GM23338 (cell line): ENCODE measurements at places on chromosomes 2 and 18. TPM values are rescaled to one million over a fixed set of nuclear protein-coding genes. Genes with fewer than 3 reads are reported as not detected.

The CRACDL gene
- 0.14 and 0.85 TPM in 2 replicates for total RNA-seq

DNA sequence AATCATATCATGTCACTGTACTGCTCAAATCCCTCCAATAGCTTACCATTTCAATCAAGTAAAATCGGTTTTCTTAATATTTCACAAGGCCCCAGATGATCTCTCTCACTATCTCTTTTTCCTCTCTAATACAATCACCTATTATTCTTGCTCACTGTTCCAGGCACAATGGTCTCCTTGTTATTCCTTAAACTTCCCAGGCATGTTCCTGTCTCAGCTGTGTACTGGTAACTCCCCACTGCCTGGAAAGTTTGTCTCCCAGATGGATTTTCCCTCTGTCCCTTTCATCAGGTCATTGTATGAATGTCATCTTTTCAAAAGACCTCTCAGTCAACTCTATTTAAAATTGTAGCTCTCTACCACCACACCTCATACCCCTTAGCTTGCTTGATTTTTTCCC is 30.7 kb upstream of the FANCL start:
- no peak overlapping the region for H3K27ac ChIP-seq
- no peaks in the 10 kb centered on the region for H3K4me1 ChIP-seq
- DNase-seq, result no peak
- no peak overlapping the region for H3K4me3 ChIP-seq
- H3K36me3 ChIP-seq, result no peaks in the 10 kb centered on the region

DNA sequence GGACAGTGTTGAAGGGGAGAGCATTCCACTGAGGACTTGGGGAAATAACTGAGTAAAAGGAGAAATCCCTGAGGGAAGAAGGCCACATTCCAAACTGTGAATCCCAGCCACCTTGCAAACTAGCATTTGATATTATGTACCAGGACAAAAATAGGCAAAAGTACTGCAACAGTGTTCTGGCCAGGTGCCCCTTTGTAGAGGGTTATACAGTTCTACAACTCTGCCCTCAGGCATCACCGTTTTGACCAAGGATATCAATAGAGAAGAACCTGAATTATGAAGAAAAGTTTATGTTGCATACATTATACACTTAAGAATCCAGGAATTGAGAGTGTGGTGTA is 20.6 kb upstream of the CAVIN2 start:
- H3K36me3 ChIP-seq, result no peaks in the 10 kb centered on the region
- no peak overlapping the region for H3K27ac ChIP-seq
- H3K4me1 ChIP-seq, result no peaks in the 10 kb centered on the region
- H3K4me3 ChIP-seq, result no peak overlapping the region
- no peaks in the 10 kb centered on the region for H3K27me3 ChIP-seq

DNA sequence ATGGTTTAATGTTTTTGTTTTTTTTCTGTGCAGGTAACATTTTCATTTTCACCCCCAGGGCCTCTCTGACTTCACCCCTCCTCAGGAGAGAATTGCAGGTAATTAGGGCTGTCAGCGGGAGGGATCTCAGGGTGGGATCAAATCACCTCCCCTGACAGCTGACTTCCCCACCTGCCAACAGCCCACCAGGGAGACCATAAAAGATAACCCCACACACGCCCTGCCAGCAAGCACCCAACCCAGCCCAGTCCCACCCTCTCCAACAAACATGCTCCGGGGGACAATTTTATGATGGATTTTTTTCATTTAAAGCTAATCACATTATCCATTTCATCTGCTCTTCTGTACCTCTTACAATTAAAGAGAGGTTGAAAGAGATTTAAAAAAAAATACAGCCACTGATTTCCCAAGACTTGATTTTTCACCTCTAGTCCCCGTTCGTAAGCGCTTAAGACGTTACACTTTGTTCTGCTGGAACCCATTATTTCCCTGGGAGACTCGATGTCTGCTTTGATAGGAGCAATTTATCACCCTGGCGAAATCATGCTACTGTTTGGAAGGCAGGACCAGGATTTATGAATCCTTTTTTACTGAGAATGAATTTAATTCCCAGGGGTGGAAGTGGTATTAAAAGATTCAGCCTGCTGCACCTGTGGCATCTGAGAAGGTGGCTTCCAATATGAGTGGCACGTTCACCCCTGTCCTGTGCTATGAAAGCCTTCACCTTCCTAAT is 232.9 kb upstream of the ID2 start:
- DNase-seq, result no peak
- no peaks in the 10 kb centered on the region for H3K36me3 ChIP-seq
- peaks cover 7% of the 10 kb centered on the region for H3K4me1 ChIP-seq
- H3K4me3 ChIP-seq, result no peak overlapping the region
- no peak overlapping the region for H3K27ac ChIP-seq

GRCh38 chr2:240631548-240632305 is 6.4 kb downstream of the GPR35 start:
- H3K27ac ChIP-seq, result no peak overlapping the region
- no peaks in the 10 kb centered on the region for H3K4me1 ChIP-seq
- H3K4me3 ChIP-seq, result no peak overlapping the region
- H3K36me3 ChIP-seq, result no peaks in the 10 kb centered on the region
- no peak for DNase-seq

DNA sequence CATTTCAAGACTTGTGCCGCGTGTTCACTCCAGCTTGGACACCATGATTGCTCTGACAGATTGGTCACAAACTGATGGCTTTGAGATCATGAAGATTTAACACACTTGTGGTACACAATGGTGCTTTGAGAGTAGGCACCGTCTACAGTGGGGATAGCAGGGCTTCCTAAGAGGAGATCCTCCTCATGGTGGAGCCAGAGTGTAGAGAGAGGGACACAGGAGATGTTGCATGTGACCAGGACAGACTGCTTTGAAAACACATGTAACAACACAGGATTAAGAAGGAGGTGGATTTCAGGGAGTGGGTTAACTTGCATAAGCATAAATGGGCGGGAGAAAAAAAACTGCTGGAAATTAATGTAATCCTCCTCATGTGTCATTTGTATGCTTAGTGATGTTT is 95.7 kb upstream of the LINC00305 start:
- H3K36me3 ChIP-seq, result no peaks in the 10 kb centered on the region
- no peak overlapping the region for H3K27ac ChIP-seq
- H3K27me3 ChIP-seq, result no peaks in the 10 kb centered on the region
- H3K4me3 ChIP-seq, result no peak overlapping the region
- peak; percentile 35 for DNase-seq

- H3K27ac ChIP-seq, result no peak overlapping the region
- DNase-seq, result no peak
- no peak overlapping the region for H3K4me3 ChIP-seq
- H3K4me1 ChIP-seq, result peaks cover 13% of the 10 kb centered on the region
Observed at GRCh38 chr2:10544252-10544651, 96.1 kb upstream of the ODC1 start.

- no peaks in the 10 kb centered on the region for H3K27me3 ChIP-seq
- no peaks in the 10 kb centered on the region for H3K4me1 ChIP-seq
- H3K36me3 ChIP-seq, result no peaks in the 10 kb centered on the region
- DNase-seq, result no peak
- no peak overlapping the region for H3K27ac ChIP-seq
Observed at GRCh38 chr2:112915300-112916144, 4.6 kb downstream of the IL37 start.

DNA sequence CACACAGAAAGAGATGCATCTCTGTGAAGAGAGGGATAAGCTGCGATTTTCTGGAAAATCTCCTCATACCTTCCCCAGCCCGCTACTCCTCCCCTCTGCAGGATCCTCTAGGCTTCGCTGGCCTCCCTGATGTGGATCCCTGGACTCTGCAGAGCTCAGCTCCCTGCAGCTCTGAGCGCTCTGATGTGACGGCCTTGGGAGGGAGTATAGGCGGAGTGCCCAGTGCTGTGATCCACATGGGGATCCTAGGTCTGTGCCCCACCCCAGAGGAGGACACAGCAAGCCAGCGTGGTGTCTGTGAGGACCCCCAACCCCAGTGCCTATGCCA is 111.0 kb downstream of the GYPC start:
- DNase-seq, result no peak
- H3K27ac ChIP-seq, result no peak overlapping the region
- no peaks in the 10 kb centered on the region for H3K36me3 ChIP-seq
- H3K4me3 ChIP-seq, result no peak overlapping the region
- H3K27me3 ChIP-seq, result no peaks in the 10 kb centered on the region

DNA sequence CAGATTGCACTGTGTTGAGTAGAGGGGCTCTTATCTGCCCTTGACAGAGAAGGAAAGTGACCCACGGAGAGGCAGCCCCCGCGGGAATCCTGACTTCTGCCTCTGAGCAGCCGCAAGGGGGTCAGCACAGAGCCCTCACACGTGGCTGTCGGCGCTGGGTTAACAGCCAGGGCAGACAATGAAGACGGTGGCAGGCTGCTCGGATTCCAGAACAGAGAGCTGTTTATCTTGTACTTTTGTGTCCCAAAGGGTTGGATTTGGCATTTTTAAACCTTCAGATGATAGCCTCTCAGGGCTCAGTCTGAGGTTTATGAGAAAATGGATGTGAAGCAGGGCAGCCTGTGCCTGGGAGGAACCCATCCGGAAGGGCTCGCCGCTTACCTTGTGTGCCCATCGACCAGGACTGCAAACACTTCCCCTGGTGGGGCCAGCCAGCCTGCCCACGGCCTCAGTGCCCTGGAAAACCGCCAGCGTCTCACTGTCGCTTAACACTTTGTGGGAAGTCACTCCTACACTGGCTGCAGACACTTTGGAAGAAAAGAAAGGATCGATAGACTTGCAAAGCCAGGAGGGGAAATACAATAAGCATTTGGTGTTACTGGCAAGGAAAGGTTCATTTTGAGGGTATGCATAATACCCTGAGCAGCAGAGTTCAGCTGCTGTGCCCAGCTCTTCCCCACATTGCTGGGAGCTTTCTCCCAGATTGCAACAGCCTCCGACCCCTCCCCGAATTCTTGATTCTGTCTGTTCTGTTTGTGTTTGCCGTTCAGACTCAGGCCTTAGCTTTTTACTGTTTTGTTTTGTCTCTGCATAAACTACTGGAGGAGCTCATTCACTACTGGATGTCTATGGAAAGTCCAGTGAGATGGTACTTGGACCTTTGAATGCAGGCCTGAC is 325.3 kb upstream of the MYT1L start:
- H3K27me3 ChIP-seq, result no peaks in the 10 kb centered on the region
- no peak overlapping the region for H3K27ac ChIP-seq
- no peak for DNase-seq

The KCNE4 gene
- total RNA-seq, result not detected in 2 replicates

GRCh38 chr2:34266908-34267697 is 668.0 kb upstream of the FAM98A start:
- no peak overlapping the region for H3K4me3 ChIP-seq
- no peaks in the 10 kb centered on the region for H3K27me3 ChIP-seq
- peak; percentile 5 for DNase-seq
- H3K4me1 ChIP-seq, result no peaks in the 10 kb centered on the region
- H3K36me3 ChIP-seq, result no peaks in the 10 kb centered on the region

The LYG2 gene
- 1.2 TPM in 1 of 2 replicates, not detected in the other for total RNA-seq

- H3K36me3 ChIP-seq, result peaks cover 23% of the 10 kb centered on the region; the same call in 1 of the 2 replicates
- H3K4me3 ChIP-seq, result no peak overlapping the region
- no peaks in the 10 kb centered on the region for H3K27me3 ChIP-seq
- H3K4me1 ChIP-seq, result peaks cover 11% of the 10 kb centered on the region
Observed at GRCh38 chr2:223905996-223906395, 39.1 kb downstream of the WDFY1 start.

GRCh38 chr2:205060269-205060668 is 515.0 kb downstream of the PARD3B start:
- H3K27ac ChIP-seq, result no peak overlapping the region
- no peak for DNase-seq
- no peak overlapping the region for H3K4me3 ChIP-seq

DNA sequence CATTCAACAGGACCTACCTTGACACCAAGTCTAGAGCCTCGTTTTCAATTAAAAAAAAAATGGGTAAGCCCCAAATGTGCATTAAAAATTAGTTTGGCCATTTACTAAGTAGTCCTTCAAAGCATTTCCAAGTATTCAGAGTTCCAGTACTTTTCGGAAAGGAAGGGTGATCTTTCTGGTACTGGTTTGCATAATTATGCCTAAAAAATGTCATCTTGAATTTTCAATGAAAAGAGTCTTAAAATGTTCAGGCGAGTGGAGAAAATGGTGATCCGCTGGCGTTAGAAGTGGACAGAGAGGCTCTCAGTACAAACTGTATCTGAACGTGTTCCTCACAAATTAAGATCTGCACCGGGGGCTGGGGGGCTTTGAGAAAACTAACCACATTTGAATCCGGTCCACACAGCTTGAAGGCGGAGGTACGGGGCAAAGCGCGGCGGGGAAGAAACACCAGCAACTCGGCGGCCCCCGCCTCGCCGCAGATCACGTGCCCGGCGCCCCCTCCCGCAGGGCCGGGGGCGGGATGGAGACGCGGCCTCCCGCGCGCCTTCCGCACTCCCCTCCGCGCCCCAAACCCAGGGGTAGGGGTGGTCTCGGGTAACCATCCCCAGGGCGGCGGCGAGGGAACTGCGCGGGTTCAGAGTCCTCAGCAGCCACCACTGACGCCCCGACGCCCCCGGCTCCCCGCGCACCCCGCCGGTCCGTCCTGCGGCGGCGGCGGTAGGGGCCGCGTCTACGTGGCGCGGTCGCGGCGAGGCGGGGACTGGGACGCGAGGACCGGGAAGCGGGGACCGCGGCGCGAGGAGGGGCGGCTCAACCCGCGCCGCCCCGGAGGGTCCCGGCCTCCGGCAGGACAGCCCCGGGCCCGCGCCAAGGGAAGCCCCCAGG is 564 bp downstream of the LPIN2 start:
- H3K4me1 ChIP-seq, result peaks cover 7% of the 10 kb centered on the region; the same call in 1 of the 2 replicates
- H3K27ac ChIP-seq, result peak overlapping the region; percentile 65

DNA sequence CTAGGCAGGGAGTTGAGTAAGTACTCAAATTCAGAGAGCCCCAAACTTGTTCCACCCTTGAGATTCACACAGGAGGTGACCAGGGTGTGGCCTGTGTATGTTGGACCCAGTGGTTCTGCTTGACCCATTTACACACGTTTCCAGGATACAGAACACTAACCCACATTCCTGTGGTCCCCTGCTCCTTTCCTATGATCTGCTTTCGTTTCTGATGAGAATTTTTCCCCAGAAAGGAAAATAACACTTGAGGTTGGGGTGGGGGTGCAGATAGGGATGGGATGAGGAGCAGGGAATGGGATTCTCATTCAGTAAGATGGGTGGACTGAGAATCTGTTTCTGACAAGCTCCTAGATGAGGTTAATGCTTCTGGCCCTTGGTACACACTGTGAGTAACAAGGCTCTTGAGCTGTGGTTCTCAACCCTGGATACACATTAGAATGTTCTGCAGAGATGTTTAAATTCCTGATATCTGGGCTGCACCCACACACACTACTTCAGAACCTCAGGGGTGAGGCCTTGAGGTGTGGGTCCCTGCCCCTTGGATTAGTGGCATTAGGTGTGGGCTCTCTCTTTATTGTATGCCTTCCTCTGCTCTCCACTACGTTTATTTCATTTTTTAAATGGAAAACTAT is 58.4 kb downstream of the TPGS2 start:
- H3K4me3 ChIP-seq, result no peak overlapping the region
- H3K27me3 ChIP-seq, result no peaks in the 10 kb centered on the region
- no peak for DNase-seq
- H3K36me3 ChIP-seq, result no peaks in the 10 kb centered on the region
- no peak overlapping the region for H3K27ac ChIP-seq

DNA sequence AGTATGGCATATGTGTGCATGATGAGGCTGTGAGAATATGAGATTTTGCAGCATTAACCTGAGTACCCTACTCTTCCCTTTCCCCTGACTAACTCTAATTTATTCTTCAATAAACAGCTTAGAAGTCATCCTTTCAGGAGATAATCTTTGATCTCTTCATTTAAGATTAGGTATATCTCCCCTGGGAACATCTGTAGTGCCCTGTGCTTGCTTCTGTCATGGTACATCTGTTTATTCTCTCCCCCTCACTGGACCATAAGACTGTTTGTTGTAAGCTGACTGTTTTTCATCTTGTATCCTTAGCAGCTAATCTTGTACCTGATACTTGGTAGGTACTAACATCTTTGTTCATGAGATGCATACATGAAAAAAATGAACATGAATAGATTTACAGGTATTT is 83.1 kb downstream of the MBD5 start:
- H3K4me3 ChIP-seq, result no peak overlapping the region
- H3K27ac ChIP-seq, result no peak overlapping the region
- peaks cover 7% of the 10 kb centered on the region; the same call in 1 of the 2 replicates for H3K4me1 ChIP-seq
